ENCODE measurements at places on chromosomes 3 and 15. TPM values are rescaled to one million over a fixed set of nuclear protein-coding genes. Genes with fewer than 3 reads are reported as not detected.

The GPR149 gene
- total RNA-seq: 0.15 TPM

The COL7A1 gene
- 0.91 TPM for total RNA-seq

The GADL1 gene
- not detected for total RNA-seq

The TGM5 gene
- total RNA-seq: not detected

The ALDH1A2 gene
- 6.6 TPM for total RNA-seq

The GABRG3 gene
- total RNA-seq: not detected

The PIGZ gene
- 1.9 TPM for total RNA-seq

The KNG1 gene
- total RNA-seq: 0.09 TPM

The IQCF5 gene
- total RNA-seq: not detected

The IGF2BP2 gene
- 7.2 TPM for total RNA-seq

GRCh38 chr3:14915636-14916222 is 31.7 kb upstream of the NR2C2 start:
- DNase-seq: no peak

DNA sequence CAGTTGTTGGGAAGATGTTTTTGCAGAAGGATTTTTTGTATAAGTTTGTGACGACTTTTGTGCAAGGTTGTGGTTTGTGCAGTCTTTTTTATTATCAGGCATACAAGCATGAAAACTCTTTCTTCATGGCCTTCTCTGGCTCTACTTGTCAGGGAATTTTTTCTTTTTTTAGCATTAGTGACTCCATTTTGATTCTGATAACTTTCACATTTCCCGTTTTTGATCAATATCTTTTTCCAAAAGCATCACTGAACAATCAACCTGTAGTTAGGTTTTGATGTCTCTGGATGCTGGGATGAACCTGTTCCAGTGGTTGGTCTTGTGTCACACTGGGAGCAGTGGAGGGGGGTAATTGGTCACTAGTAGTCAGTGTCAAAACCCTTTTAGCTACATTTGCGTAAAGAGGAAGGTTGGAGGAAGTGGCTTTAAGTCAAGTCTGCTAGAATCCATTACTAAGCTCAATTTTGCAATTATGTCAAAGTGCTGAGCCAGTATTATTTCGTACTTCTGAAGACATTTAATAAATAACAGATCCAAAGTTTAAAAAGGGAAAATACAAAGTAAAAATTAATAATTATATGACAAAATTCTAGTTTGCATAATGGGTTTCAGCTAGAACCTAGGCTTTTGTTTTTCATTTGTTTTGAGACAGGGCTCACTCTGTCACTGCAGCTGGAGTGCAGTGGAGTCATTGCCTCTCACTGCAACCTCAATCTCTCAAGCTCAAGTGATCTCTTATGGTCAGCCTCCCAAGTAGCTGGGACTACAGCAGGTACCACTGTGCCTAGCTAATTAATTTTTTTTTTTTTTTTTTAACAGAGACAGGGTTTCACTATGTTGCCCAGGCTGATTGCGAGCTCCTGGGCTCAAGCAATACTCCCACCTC is 18.8 kb upstream of the CFAP161 start:
- no peak for DNase-seq

- peak; percentile 70 for DNase-seq
These were observed at the start of gene MRAS for GRCh38 chr3:138347960-138348753. Gene MRAS, plus strand, starts transcription at chr3:138348579. Its CDS starts 24,305 bp downstream, at chr3:138372884.

DNA sequence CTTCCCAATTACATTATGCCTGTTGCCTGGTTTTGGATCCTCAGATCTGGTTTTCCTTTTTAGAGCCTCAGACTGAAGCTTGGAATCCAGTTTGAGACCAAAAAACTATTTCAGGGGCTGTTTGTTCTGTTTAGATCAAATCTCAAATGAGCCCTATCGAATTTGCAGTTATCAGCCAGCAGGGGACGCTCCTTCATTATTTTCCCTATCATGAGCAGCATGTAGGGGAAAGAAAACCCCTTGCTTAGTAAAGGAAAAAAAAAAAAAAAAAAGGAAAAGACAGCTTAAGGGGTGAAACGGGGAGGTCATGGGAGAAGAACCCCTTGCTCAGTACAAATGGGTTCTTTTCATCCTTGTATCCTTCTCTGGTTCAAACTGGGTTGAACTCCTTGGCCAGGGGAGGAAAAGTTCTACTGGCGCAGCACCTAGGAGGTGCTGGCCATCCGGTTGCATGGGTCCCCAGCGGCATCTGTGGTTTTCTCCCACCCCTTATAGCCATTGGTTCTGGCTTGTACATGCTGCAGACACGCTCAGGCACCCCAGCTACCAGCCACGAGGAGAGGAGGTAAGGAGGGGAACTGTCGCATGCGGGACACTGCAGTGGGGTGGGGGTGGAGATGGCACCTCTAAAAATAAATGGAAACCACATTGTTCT is 1375.1 kb upstream of the ALCAM start:
- DNase-seq: no peak

DNA sequence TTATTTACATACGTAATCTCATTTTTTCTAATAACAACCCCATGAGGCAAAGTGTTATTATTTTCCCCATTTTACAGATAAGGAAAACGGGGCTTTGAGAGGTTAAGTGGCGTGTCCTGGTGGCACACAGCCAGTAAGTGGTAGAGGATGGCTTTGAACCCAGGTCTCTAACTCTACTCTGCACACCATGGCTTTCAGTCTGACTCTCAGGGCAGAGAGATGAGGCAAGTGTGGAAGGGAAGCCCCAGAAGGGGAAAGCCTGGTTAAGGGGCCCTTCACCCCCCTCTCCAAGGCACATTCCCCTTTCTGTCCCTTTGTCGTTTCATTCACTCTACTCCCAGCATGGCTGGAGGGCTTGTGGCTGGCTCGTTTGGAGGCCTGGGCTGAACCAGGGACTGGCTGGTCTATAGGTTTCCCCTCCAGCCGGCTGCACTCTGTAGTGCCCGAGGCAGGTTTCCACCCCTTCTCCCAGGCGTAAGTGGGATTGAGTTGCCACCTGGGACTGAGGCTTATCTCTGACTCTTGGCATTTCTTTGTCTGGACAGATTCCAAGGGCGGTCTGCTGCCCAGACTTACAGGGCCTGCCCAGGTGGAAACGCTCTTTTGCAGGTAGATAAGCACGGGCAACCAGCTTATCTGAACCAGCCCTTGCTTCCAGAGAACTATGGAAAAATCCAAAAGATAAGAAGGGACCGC is 12.1 kb downstream of the SEMA4B start:
- DNase-seq: peak; percentile 70

- no peak for DNase-seq
These were observed 838.1 kb downstream of the TBL1XR1 start for GRCh38 chr3:176359211-176359610.

- no peak for DNase-seq
These were observed 9.6 kb downstream of the XCR1 start for GRCh38 chr3:46017720-46018119.

GRCh38 chr15:50068016-50068415 is 51.0 kb downstream of the ATP8B4 start:
- no peak for DNase-seq

DNA sequence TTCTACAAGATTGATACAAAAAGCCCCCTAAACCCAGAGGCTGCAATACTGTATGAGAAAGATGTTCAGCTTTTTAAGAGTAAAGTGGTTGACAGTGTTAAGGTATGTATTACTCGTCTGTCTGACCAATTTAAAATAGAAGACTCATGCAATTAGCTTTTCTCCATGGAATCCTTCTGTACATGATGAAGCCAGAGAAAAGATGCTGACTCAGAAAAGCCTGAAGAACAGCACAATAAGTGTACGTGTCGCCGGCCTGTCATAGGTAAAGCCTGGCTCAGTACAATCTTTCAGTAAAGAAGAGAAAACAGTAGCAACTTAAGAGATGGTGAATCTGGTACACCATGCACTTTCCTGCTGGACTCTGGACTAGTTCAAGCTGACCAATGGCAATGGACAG is 16.4 kb downstream of the NEK4 start:
- DNase-seq: no peak

- no peak for DNase-seq
These were observed 18.8 kb downstream of the TFRC start for GRCh38 chr3:196063049-196063448.

GRCh38 chr3:184320104-184320445 is 5.7 kb downstream of the EIF4G1 start:
- peak; percentile 98 for DNase-seq

GRCh38 chr15:69126054-69126469 is 34.4 kb upstream of the GLCE start:
- no peak for DNase-seq

GRCh38 chr15:93152360-93152759 is 63.3 kb upstream of the RGMA start:
- DNase-seq: no peak

- no peak for DNase-seq
These were observed 111.9 kb downstream of the MECOM start for GRCh38 chr3:169551646-169552045.

- DNase-seq: no peak
These were observed 9.7 kb upstream of the SHF start for GRCh38 chr15:45197512-45197911.

DNA sequence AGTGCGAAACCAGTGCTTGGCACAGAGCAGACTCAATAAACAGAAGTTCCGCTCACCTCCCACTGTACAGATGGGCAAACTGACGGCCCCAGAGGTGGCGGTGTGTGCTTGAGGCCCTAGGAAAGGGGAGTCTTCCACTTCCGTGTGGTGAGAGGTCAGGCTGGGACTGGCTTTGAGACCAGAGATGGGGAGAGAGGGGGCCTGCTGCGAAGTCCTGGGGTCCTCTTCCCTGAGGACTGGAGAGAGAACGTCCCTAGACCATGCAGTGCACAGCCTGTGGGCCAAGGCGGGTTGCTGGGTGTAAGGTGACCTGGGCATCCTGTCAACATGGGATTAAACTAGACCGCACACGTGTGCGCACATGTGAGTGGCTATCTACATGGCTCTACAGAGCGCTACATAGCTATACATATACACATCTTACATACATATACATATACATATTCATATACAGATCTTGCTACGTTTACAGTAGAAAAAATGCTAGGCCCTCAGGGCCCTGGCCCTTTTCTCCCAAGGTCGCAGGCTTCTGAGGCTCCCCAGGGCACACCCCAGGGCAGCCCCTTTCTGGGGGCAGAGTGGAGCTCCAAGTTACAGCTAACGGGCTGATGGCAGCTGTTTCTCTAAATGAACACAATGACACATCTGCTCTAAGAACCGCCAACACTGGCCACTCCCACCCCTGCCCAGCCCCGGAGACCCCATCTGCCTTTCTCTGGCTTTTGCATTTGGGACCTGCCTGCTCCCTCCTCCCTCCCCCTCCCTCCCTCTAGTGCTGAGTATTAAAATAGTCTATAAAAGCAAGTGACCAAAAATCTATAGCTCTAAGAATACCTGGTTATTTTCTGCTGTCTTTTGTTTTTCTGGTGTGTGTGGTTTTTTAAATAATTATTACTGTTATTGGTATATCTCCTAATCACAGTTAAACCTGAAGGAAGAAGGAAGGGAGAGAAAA is 47.0 kb downstream of the HCN4 start:
- DNase-seq: no peak

DNA sequence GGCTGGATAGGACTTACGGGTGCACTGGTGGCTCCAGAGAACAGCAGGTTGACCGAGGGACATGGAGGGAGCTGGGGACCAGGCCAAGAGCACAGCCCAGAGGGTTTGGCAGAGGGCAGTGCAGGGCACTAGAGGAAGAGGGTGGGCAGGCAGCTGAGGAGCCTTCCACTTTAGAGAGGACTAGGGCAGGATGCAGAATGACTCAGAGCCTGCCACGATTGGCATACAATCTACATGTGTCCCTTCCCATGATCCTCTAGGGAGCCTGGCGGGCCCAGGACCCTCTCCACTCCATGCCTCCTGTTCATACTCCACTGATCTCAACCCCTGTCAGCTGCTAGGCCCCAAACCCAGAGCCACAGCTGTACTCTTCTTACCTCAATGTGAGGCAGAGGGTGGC is 14.4 kb upstream of the APEH start:
- no peak for DNase-seq

DNA sequence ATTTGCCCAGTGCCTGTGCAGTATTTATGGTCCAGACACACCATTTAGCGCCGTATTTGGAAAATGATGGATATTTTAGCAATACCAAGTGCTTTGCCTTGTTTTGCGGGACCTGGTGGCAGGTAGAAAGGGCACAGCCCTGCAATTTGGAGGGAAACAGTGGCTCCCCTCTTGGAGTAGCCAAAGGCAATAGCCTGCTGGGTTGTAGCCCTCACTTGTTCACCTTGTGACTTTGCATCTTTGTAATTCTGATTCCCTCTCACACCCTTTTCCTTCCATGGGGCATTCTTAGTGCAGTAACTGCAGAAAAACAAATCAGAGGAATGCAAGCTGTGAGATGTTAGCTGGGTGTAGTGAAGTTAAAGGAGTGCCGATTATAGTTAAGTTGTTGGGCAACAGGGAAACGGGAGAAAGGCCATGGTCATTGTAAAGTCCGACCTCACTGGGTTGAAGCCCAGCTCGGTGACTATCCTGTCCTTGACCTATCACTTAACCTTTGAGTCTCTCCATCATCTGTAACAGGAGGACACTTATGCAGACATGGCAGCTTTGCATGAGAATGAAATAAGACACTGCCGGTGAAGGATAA is 131.0 kb upstream of the KLHL25 start:
- DNase-seq: no peak

DNA sequence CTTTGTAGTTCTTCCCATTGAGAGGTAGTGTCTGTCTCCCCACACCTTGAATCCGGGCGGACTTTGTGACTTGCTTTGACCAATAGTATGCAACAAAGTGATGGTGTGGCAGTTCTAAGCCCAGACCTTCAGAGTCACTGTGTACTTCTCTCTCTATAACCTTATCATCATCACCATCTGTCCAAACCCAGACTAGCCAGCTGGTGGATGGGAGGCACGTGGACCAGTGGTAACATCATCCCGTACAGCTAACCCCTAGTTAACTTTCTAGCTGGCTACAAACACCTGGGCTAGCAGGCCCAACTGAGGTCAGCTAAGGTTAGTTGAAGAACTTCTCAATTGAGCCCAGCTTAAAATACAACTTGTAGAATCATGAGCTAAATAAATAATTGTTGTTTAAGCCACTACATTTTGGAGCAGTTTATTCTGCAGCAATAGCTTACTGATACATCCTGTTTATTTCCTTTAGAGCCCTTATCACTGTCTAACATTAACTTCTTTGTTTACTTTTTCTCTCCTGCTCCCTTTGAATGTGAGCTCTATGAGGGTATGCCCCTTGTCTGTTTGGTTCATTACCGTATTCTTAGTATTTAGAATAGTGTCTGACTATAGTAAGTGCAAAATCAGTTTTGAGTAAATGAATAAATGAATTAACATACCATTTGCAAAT is 11.5 kb upstream of the CCR9 start:
- DNase-seq: no peak

DNA sequence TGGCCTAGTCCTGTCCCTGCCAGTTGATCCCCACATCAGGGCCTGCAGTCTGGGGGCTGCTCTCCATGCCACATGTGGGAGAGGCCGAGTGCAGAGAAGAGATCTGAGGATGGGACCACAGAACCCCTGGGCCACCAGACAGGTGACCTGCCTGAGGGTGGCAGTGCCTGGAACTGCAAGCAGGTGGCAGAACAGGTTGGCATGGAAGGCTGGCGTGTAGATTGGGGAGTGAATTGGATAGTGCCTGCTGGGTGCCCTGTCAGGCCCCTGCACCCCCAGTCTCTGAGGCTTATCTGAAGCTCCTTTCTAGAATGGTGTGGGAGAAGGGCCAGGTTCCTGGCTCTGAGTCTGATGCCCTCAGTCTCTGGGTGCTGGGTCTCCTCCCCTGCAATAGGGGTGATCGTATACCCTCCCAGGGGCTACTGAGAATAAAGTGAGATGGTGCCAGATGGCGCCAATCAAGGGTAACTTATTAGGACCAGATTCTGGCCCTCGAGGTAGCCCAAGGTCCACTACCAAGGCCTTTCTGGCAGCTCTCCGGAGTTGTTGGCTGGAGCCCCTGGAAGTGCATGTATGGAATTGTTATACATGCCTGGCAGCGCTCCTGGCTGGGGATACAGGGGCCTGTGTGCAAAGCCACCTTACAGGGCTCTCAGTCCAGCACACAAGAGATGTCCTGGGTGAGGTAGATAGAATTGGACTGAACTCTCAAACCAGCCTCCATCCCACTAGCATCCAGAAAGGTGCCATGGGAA is 15.7 kb downstream of the C3orf18 start:
- DNase-seq: no peak

Measured in pancreas (tissue), 10 donors.